ENCODE measurements at places on chromosomes 1 and 21.

DNA sequence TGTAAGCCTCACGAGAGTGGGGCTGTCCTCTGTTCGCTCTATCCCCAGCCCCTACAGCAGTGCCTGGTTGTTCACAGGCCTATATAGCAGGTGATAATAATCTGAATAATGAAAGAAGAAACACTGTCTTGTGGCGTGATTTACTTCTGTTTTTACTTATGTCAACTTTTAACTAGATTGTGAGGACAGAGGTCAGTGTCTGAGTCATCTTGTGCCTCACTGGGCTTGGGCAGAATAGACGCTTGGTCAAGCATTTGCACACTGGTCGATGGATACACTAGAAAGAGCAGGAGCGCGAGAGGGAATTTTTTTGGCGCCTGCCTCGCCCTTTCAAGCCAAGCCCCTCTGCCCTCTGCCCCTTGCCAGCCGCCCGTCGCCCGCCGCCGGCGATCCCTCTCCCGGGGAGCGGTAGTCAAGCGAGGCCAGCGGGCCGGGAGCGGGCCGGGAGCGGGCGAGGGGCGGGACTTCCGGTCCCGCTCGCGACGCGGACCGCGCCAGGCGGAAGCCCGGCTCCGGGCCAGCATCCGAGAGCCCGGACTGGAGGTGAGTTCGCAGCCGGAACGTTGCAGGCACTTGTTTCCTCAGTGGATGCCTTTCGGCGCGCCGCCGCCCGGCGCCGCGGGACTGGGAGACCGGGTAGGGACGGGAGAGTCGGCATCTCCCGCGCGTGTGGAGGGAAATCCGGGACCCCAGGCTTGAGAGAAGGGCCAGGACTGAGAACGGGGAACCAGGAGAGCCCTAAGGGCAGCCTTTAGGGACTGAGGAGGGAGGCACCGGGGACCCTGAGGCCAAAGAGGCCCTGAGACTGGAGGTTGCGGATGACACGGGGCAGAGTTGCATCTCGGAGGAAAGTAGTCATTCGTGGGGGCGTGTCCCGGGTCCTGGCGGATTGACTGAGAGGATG is at the start of gene DISP1:
Gene DISP1 (plus strand): TSS at position 504 of the 904 bp plus-strand sequence. CDS start 127,785 bp downstream, outside the sequence.
- peak; percentile 67 for DNase-seq

DNA sequence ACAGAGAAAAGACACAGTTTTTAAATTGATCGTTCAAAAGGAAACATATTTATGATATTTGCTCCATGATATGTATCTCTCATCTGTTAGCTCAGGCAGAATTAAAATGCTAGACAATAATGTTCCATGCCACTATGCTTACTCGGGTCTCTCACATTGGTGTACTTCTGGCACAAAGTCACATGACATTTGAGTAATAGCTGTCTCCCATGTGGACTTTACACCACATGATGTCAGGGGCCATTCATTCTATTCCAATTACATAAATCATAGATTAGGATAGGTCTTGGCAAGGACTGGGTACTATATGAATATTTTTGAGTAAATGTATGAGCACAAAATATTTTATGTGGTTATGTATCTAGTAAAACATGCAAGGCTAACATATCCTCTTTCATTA is 648.4 kb downstream of the PLA2G4A start:
- DNase-seq: no peak

DNA sequence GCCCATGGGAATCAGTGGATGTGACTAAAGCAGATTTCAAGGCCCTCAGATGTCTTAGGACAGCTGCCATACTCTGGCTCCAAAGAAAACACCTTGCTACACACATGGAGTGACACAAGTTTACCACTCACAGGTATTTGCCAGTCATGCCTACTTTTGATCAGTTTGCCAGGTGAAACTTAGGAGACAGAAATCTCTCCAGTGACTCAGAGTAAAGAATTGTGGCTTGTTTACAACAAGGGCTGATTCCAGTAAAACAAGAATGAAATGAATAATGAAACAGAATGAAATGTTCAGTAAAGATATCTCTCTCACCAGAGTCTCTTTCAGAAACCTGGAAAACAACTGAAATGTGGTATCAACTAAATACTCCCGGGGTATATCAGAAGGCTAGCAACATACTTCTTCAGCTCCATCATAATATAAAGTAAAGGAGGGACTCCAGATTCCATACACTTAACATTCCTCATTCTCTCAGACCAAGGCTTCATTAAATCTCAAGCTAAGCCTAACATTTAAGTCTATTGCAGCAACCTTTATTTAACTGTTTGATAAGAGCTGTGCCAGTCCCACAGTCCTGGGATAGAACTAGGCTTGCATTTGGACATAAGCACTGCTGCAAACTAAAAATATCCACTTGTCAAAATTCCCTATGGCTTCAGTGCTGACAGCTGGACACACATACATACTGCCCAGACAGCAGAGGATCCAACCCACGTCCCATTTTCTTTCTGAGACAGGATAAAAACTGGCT is 143.3 kb downstream of the SIPA1L2 start:
- no peak for DNase-seq

- DNase-seq: no peak
Measured at GRCh38 chr21:44881198-44881872, 7.8 kb upstream of the PTTG1IP start.

DNA sequence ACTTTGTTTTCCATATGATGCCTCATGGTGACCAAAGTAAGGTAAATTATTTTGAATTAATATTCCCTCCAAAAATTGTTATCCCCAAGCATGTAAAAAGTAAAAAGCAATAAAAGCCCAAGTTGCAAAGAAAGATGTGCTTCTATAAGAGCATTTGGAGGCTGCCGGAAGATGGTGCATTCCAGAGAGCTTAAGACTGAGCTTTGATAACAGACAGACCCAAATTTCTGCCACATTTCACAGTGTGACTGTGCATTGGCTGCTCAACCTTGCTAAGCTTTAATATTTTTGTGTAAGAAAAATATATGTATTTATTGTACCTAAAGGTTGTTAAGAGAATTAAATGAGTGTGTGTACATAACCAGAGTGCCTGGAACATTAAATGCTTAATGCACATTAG is 67.9 kb downstream of the CYYR1 start:
- no peak for DNase-seq

DNA sequence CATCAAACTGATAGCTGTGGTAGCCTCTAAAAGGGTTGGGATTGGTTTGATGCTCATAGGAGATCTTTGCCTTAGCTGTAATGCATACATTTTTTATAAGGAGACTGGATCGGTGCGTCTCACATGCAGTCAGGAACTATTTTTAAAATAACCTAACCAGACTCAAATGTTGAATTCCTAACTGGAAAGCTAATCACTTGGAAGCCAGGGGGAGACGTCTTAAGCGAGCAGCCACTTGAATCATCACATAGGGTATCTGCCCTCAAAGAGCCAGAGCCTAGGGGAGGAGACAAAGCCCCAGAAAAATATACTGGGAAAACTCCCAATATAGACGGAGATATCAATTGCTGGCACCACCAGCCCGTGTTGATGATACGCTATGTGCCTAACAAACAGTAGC is 61.7 kb upstream of the PUM1 start:
- no peak for DNase-seq

DNA sequence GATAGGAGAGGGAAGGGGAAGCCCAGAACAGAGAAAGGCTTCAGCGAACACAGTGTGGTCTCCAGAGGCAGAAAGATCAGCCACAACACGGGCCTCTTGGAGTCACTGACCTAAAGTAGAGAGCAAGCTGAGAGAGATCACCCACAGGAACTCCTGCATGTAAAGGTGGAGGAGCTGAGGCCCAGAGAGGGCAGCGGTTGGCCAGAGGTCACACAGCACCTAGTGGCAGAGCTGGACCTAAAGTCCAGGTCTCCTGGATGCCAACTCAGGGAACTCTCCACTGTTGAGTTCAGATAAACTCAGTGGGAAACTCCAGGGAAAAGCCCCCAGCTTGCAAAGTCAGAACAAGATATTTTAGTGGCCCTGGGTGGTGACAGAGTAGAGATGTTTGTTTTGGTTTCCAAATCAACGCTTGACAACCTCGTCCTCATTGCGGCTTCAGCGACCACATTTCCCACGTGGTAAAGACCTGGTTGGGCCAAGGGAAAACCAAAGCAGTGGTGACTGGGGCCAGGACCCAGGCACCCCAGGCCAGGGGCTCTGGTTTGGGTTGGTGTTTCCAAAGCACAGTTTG is 4.6 kb downstream of the IFFO2 start:
- DNase-seq: peak; percentile 50

DNA sequence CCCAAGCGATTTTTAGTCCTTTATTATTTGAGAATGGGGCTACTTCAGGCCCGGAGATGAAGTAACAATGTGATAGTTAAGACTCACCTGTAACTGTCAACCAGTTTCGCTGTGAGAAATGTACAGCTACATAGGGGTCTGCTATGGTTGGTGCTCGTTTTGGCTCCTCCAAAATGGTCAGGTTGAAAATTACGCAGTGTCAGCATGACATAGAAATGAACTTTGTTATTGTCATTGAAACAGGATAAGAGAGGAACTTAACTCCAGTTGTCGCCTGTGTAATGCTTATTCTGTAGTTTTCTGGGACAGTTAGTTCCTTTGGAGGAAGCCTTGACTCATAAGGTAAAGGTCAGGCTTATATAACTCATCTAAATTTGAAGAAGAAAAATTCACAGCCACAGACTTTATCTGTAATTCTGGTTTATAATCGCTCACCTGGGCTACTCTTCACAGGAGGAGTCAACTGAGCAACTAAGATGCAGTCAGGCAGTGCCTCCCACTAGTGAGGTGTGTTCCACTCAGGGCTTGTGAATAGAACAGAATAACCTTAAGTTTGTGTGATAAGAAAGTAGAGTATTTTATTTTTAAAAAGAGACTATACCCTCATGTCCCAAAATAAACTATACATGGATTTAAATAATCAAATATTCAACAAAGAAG is 130.9 kb downstream of the CD247 start:
- DNase-seq: no peak

GRCh38 chr1:41351262-41352151 is 9.7 kb upstream of the FOXO6 start:
- no peak for DNase-seq

DNA sequence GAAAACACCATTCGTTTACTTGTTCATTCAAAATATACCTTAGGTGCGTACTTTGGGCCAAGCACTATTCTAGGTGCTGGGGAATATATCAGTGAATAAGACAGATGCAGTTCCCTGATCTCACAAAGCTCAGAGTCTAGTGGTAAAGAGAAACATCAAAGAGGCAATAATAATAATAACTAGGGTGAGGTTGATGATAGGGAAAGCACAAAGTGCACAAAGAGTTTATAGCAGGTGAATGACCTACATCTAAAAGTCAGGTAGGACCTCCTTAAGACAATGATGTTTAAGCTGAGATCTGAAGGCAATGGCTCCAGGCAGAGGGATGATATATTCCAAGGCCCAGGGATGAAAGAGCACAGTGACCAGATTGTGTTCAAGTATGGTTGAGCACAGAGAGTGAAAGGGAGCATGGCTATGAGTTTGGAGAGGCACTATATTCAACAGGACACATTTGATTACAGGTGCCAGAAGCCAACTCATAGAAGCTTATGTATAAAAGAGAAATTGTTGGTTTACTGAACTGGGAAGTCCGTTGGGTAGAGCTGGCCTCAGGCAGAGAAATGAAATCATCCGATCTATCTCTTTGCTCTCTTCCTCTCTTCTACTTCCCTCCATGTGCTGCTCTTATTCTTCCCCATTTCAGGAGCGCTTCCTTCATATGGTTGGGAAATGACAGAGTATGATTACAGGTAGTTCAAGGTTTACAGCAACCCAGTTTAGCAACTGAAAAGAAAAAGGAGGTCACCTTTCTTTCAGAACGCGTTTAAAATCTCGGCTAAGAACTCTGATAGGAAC is 23.0 kb upstream of the CCT8 start:
- DNase-seq: no peak

DNA sequence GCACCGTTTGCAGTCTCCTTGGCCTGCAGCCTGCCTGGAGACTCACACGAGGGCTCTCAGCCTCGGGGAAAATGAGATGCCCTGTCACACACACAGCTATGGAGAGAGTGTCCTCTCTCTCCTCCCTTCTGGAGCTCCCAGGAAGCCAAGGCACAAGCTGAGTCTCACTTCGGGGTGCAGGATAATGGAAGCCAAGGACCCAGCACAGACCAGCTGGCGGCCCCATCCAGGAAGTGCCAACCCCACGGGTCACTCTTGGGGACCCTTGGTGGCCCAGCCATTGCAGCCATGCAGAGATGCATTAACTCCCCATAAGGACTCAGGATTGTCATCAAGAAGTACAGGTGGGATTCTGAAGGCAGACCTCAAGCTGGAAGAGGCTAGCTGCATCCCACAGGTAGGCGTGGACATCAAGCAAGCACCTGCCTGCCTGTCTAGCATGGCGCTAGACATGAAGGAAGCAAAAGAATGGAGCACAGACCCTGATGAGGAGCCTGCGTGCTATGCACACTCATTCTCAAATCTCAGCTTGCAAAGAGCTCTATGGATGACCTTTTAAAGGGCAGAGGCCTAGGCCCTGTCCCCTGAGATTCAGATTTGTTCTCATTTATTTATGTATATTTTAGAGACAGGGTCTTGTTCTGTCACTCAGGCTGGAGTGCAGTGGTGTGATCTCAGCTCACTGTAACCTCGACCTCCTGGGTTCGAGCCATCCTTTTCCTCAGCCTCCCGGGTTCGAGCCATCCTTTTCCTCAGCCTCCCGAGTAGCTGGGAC is 49.9 kb downstream of the IRF2BP2 start:
- DNase-seq: no peak

DNA sequence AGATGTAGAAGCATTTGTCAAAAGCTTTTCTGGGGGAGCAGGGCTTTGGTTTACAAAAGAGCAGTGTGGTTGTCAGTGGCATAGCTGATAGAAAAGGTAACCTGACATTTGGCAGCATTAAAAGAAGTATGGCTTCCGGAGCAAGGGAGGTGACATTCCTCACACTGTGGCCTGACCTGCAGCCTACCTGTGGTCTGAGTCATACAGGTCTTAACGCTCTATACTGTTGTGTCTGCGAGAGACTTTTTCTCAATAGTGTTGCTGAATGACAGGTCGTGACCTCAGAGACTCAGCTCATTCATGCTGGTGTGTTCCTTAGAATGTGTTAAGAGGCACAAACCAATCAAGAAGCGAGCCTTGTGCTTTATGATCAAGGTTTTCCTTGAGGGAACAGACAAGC is 19.3 kb downstream of the PHGDH start:
- no peak for DNase-seq

DNA sequence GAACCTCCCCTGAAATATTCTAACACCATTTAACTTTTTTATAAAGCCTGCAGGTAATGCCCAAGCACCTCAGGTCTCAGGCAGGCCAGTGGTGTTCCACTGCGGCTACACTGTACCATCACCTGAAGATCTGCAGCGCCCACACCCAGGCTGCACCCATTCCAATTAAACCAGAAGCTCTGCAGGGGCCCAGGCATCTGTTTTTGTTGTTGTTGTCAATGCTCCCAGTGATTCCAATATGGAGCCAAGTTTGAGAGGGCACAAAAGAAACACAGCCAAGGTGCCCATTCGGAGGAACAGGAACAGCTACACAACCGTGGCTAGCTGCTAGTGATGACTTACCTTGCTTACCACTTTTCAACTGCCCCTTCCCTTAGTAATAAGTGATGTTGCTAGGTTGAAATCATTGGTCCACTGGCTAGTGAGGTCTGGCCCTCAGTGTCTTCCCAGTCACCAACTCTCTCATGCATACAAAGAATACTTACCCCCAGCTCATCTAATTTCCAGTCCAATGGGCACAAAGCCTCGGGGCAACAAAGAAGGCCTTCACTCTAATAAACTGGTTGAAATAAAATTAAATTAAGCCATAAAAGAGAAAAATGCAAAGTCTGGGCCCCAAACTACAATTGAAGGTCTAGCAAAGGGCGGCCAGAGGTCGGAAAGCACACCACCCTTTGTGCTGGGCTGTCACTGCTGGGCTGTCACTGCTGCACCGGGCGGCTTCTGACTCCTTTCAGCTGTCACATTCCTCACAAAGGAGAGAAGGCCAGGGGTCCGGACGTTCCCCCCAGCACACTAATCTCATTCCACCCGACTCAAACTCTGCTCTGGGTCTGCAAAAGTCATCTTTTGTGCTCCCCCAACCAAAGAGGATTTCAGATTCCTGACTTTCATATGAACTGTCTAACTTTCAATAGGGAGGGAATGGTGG is 34.9 kb downstream of the SIPA1L2 start:
- DNase-seq: no peak

Data from activated T-cell treated with anti-CD3 and anti-CD28 coated beads, Interleukin-2, amount 50 U/mL, for 4 hours (primary cell).